ENCODE measurements at places on chromosomes 6 and 20.

GRCh38 chr6:73867411-73867810, 171.4 kb downstream of the CD109 start:
- DNase-seq: no peak

DNA sequence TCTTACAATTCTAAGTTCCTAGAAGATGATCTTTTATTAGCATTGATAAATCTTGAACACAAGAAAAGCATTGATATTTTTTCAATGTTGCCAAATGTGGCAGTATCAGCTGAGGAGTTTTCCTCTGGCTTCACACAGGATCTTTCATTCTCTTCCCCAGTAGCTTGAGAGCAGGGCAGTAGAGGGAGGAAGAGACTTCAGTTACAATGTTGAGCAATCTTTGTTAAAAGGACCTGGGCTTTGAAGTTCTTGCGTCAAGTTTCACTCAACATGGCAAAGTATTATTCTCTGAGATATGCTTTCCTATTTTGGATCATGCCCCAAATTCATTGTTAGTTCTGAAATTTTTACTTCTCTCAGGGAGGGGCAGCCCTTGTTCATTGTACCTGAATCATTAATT, 238.0 kb downstream of the COL12A1 start:
- DNase-seq: no peak

GRCh38 chr20:34558320-34559218, at the start of gene MAP1LC3A:
MAP1LC3A (plus strand) TSS chr20:34558718; CDS start chr20:34558869, 151 bp downstream.
- DNase-seq: peak; percentile 68

DNA sequence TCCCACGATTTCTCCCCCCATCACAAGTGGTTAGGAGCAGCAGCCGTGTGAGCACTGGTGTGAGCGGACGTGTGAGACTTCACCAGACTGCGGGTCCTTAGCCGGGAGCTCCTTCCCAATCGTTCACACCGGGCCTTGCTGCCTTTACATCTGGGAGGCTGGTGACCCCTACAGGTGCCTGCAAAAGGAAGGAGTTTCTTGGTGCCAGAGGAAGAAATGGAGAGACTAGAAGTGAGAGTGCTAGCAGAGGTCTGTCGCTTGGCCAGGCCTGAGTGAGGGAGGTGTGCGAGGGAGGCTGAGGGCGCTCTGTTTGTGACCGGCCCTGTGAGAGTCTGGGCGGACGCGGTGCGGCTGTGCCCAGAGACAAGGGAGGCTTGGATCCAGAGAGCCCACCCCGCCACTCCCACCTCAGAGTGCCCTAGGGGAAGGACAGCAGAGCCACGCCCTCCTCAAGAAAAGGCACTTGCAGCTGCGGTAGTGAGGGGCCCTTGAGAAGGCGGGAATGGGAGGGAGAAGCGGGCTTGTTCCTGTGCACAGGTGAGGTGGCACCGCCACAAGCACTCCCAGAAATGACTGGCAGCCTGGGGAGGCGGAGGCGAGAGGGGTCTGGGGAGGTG, 10.0 kb upstream of the ARMC2 start:
- no peak for DNase-seq

GRCh38 chr6:39861663-39862062, 69.5 kb downstream of the DAAM2 start:
- no peak for DNase-seq

- DNase-seq: no peak
Observed at GRCh38 chr6:8881663-8882062, 446.3 kb upstream of the SLC35B3 start.

DNA sequence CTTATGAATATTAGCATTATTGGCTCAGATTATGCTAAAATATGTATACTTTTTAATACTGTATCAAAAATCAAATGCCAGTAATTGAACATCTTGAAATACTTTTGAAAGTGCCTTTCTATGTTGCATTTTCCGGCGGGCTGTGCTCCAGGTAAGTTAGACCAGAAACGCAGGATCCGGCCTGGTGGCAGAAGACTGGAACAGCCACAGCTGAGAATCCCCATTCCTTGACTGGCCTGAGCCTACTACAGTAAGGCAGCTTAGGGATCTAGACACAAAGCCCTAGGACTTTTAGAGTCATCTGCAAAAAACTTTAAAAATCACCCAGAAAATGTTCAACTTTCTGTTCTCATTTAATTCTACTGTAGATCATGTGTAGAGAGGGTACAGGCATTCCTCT, 138.8 kb upstream of the C6orf118 start:
- DNase-seq: no peak

DNA sequence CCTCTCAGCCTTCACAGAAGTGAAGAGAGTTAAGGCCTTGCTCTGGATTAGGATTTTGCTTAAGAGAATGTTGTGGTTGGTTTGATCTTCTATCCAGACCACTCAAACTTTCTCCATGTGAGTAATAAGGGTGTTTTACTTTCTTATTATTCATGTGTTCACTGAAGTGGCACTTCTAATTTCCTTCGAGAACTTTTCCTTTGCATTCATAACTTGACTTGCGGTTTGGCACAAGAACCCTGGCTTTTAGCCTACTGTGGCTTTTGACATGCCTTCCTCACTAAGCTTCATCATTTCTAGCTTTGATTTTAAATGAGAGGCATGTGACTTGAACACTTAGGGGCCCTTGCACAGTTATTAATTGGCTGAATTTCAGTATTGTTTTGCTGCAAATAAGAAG, 166.1 kb upstream of the OPRM1 start:
- no peak for DNase-seq

DNA sequence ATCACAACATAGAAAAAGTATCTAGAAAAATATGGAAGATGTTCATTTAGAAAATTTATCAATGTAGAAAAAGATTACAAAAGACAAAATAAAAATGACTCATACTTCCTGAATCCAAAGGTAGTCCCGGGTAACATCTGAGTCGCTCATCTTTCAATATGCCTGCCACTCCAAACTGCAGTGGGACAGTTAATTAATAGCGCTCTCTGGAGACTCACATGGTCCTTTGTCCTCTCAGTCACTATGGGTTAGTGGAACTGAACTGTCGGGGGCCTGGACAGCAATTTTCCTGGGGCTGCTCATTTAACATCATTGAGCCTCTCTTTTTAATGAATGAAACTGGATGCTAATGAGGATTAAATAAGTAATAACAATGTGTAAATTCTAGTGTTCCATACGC, 103.4 kb downstream of the MAP3K4 start:
- DNase-seq: no peak

DNA sequence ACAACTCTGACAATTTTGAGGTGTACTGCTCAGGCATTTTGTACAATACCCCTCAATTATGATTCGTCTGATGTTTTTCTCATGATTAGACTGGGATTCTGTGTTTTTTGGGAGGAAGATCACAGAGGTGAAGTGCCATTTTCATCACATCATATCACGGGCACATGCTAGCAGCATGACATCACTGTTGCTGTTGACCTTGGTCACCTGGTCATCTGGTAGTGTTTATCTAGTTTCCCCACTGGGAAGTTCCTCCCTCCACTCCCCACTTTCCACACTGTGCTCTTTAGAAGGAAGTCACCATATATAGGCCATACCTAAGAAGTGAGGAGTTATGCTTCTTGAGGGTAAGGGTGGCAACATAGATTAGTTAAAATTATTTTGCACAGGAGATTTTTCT, 20.8 kb downstream of the GCM2 start:
- DNase-seq: no peak

All from SHP77 (cell line).